ENCODE measurements at places on chromosomes 16 and 17.
A peak's percentile ranks its signal among the peaks of the same experiment; 100 is the strongest.

DNA sequence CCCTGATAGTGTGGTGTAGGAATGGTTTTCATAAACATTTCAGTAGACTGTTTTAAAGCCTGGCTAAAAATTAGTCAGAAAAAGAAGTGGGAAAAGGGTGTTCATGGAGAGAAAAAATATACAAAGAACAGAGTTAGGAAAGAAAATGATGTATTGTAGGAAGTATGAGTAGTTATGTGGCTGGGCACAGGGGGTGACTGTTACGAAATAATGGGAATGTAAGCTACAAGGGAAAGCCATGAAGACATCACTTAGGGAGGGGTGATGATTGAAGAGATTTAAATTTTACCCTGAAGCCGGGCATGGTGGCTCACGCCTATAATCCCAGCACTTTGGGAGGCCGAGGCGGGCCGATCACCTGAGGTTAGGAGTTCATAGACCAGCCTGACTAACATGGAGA lies 55.3 kb downstream of the NUP88 start:
- DNase-seq: no peak

DNA sequence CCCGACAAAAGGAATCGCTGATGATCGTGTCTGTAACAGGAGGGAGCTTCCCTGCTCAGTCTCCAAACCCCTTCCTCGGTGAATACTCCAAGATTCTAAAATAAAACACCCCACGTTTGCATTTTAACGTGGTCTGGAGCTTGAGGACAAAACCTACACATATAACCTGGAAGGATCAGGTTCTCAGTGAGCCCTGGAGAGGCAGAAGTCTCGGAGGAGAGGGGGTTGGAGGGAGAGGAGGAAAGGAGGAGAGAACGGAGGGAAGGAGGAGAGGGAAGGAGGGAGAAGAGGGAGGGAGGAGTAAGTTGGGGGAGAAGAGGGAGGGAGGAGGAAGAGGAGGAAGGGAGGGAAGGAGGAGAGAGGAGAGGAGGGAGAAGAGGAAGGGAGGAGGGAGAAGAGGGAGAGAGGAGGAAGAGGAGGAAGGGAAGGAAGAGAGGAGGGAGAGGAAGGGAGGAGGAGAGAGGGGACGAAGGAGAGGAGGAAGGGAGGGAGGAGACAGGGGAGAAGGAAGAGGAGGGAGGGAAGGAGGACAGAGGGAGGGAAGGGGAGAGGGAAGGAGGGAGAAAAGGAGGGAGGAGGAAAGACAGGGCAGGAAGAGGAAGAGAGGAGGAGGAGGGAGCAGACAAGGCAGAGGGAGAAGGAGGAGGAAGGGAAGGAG lies 27.4 kb upstream of the GINS2 start:
- DNase-seq: no peak

GRCh38 chr17:7173687-7174602 lies 5.2 kb downstream of the ASGR1 start:
- DNase-seq: peak; percentile 49

DNA sequence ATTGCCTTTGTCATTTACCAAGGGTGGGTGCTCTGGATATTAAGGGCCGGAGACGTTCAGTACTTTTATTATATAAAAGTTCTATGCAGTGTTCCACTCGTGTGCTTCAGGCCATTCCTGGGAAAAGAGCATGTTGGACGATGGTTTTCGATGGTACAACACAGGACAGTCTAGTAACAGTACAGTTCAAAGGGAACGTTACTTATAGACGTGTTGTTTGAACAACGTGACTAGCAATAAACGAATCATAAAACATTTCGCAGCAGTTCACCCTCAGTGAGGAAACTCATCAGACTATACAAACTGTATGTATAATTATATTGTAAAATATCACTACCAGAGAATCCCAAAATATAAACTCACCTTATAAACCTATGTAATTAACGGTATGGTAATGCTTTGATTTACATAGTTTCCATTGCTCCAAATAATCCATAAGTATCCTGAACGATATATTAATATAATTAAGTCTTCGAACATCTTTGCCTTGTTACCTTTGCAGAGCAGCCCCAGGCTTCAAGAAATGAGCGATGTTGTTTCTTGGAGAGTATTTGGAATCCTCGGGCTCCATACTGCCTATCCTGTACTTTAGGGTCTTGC lies 589 bp downstream of the NMT1 start:
- no peak for DNase-seq

DNA sequence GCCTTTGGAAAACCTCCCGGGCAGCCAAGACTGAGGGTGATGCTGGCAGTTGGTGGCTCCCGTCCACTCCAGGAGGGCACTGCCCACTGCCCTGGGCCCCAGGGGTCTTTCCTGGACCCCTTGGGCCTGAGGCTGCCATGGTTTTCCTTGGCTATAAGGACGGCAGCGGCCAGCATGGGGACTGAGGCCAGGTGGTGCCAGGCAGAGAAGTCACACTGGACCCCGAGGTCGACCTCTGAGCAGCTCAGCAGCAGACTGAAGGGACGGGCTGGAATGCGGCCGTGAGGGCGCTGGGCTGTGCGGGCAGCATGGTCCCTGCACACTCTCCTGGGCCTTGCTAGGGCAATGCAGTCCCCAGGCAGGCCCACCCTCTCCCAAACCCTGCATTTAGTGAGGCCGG lies 55.6 kb upstream of the GNG13 start:
- DNase-seq: no peak

GRCh38 chr17:79720705-79721292 lies 9.9 kb upstream of the ENPP7 start:
- DNase-seq: no peak

GRCh38 chr17:27993161-27993695 lies 49.2 kb upstream of the NLK start:
- no peak for DNase-seq

- DNase-seq: no peak
Measured at GRCh38 chr16:1777375-1778199, 4.7 kb upstream of the MRPS34 start.

DNA sequence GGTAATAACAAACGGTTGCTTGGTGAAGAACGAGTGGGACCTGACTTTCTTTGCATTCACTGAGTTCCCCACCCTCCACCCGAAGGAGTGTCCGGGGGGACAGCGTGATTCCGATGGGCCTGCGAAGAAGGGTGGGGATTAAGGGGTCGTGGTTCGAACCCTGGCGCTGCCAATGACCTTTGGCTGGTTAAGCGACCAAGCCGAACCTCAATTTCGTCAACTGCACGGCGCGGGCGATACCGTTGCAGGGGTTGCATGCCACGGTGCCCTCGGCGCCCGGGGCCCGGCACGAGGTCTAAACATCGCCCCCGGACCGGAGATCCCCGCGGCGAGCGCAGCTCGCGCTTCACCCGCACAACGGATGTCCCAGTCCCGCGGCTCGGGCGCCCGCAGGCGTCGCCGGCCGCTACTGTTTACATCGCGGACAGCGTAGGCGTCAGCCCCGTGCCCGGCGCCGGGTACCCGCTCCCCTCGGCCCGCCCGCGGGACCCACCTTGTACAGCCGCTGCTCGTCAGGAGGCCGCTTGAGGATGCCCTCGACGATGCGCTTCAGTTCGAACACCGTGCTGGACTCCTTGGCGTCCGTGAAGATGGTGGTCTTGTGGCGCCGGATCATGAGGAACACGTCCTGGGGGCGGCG lies 460 bp downstream of the ELOB start:
- DNase-seq: peak; percentile 56

DNA sequence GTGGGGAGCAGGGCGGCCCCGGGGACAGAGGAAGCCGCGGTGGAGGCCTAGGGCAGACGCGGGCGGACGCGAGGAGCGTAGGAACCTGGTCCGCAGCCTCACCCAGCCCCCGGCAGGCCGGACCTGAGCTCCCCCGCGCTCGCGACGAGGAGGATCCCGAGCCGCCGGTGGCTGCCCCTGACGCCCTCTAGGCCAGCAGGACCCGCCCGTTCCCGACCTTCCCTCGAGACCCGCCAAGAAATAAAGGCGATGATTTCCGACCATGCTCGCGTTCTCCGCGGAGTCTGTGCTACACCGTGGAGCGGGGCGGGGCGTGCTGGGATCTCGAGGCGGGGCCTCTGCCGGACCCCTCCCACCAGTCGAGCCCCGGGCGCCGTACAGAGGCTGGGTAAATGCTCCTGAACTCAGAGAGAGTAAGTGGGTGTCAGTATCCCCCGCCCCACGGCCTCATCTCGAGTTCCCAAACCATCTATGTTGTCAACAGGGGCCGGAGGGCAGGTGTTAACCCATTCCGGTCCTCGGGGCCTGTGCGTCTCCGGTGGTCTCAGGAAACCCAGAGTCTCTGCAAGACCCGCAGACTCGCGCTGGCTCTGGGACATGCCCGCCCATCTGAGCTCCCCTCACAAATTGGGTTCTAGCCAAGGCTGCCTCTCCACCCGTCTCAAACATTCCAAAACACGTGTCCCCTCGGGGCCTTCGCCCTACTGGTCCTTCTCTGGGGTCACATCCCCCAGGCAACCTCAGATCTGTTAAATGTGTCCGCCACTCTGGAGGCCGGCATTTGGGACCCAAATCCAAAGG lies 13.7 kb downstream of the SYCE1L start:
- DNase-seq: peak; percentile 42

- no peak for DNase-seq
Measured at GRCh38 chr17:6779411-6779810, 3.4 kb downstream of the FBXO39 start.

GRCh38 chr17:58120195-58120822 lies 27.9 kb upstream of the OR4D1 start:
- DNase-seq: no peak

GRCh38 chr17:40565769-40566409 lies 617 bp upstream of the CCR7 start:
- DNase-seq: no peak

DNA sequence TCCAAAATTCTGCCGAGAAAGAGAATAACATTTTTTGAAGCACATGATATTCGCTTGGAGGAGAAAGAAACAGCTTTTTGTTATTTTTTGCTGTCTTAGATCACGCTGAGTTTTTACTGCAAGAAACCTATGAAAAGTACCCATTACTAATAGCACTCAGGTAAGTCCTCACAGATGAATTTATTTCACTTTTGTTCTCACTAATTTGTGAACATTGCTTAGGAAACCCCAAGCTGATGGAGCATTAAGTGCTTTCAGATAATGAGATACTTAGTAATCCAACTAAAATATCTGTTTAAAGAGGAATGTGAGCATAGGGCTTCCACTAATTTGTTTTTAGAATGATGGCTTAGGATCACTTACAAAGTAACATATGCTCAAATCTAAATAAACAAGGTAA lies 45.7 kb downstream of the MYO1D start:
- no peak for DNase-seq

DNA sequence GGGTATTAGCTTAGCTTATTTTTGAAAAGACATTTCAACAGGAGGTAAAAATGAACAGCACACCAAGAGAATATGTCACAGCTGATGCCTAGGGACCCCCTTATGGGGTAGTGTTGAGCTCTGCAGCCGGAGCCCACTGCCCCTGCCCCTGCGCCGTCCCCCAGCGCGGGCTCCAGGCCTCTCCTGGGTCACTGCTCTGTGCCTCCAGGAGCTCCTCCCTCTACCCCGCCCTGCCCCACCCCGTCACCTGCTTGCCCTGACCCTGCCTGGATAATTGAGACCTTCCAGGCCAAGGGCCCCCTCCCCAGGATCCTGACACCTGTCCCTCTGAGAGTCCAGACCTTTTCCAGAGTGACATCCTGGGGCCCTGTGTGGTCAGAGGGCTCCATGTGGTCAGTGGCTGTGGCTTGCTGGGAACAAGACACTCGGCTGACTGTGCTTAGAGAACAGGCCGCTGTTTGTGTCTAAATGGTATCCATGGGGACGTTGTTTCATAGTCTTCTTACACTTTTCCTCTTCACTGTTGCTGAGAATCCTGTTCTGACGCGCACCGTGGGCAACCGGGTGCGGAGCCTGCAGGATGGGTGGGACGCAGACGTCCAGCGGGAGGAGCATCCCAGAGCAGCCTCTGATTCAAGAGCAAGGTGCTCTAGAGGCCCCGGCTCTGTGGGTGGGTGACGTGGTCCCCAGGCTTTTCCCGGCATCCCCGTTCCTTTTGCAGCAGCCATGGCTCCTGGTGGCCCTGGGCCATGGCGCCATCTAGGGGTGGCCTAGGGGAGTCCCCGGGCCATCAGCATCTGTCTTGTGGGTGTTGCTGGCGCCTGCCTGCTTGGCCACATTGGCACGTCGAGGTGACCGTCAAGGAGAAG lies 20.0 kb upstream of the WFIKKN1 start:
- DNase-seq: no peak

DNA sequence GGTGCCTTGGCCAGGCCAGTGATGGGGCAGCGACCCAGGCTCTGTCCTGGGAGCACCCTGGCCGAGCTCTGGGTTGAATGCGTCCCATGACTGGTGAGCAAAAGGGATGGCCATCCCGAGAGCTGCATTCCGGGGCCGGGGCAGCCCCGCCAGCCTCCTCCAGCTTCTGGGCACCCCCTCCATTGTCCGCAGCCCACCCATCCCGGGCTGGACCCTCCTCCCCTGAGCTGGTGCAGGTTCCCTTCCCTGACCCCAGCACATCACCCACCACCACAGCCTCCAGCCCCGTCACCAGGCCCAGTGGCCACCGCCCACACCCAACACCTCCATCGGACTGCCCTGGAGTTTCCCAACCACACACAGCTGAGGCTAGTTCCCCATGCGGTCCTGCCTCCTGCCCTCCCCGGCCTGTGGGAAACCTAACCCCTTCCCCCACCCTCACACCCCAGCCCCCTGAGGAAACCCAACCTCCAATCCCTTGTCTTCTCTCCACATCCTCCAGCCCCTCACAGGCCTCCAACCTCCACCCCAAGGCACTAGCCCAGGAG lies 16.2 kb upstream of the PVALEF start:
- DNase-seq: no peak

Data from bone marrow (tissue), 2 donors.